ENCODE measurements at places on chromosomes 1 and 21.

DNA sequence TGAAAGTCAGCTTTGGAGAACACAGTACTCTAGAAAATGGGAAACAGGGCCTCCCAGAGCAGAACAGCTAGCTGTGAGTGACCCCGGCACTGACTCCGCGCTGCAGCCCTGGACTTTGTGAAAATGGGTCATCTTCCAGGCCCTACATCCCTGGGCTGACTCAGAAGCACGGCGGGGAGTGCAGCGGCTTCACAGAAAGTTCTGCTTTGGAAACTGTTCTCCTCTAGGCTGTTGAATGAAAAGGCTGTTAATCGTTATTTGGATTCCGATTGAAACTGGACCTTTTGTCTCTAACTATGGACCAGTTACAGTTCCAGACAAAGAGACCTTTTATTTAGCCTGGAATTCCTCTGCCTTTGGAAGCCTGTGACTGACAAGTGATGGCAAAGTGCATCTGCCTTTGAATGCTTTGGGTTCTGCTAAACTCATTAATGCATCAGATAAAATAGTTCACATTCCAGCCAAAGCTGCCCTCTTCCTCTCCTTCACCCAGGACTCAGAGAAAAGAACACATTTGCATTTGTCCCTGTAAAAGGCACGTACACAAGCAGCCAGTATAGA, 144.9 kb upstream of the HOOK1 start:
- no peak for DNase-seq

DNA sequence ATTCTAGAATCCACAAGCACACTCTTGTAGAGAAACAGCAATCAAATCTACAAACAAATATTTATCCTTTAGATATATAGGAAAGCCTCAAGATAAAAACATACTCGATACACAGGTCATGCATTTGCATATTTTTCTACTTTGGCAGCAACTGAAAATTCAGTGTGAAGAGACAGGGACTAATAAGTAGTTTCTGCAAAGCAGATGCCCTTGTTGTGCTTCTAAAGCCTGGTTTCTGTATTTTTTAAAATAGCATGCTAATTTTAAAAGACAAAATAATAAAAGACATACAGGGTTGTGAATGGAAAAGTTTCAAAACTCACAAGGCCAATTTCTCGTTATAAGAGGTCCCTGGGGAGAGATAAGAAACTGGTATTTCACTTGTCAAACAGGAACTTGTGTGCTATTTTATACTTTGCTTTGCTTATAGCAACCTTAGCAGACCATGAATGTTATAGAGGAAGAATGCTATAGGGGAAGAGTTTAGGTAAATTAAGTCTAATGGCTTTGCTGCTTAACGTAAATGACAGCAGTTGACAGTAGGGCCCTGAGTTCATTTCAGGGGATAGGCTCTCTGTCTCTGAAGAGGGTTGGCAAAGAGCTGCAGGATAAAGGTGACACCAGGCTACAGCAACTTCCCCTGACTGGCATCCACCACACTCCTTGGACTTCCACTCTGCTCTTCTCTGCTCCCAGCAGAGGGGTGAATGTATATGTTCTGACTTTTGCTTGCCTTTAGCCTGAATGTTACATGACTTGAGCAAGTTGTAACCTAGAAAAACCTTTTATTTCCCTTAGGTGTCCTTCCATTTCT, 9.4 kb upstream of the RGS13 start:
- no peak for DNase-seq

DNA sequence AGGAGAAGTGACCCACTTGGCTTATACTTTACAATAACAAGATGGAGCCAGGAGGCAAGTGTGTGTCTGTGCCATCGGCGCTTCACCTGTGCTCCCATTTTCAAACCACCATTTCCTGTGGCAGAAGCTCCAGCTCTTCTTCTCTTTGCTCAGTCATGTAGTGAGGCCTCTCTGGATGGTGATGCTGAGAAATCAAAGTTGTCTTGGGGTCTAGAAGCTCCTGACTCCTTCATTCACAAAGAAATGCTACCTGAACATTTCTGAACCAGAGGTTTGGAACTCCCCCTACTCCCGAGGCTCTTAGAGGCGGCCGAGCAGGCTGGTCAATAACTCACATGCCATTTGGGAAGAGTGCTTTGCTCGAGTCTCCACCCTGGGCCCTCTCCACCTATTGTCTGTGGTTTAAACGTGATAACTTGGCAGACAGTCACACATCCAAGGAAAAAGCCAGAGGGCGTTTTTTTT, 18.0 kb downstream of the SLAMF1 start:
- DNase-seq = no peak

- no peak for DNase-seq
Measured at GRCh38 chr1:11869650-11870207, 11.0 kb upstream of the NPPB start.

- DNase-seq = no peak
Measured at GRCh38 chr1:56396581-56396980, 182.8 kb downstream of the PLPP3 start.

DNA sequence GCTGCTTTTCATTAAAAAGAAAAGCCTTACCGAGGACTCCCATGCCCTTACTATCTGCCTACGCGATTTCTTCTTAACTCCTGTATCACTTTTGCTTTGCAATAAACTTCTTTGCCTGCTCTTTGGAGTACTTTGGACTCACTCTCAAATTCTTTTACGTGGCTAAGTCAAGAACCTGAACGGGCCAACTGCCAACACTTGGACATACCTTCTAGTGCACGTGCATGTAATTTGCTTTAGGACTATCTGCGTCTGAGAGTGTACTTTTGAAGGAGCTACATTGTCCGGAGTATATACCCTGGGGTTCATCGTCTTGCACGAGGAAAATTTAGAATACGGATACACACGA, 3.6 kb upstream of the OTUD3 start:
- no peak for DNase-seq

DNA sequence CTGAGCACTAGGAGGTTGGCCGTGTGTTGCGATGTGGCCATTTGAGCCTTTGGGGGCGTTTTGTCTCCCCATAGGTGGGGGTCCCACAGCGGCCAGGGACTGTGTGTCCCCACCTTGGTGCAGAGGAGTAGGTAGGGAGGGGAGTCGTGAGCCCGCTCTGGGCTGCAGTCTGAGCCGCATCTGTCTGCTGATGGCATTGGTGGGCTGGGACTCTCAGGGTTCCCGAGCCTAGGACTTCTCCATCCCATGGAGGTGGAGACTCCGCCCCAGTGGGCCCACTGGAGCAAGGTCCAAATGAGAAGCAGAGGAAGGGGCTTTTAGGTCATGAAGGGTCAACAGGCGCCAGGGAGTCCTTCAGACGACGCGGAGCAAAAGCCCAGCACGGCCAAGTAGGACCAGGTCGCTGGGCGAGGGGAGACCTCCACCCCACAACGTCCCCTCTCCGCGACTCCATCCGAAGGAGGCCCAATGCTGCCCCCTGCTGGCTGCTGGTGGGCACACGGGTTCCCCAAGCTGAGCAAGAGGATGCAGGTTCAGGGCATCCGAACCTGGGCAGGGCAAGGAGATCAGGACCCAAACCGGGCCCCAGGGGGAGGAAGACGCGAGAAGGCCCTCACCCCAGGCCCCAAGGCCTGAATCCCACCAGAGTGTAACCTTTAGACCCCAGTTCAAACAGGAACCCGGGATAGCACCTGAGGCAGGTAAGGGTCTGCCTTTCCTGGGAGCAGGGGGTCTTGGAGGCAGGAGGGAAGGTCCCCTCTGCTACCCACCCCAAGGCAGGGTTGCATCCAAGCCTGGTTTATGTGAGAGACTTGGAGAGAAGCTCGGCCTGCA, 14.9 kb downstream of the TTC34 start:
- peak; percentile 49 for DNase-seq

DNA sequence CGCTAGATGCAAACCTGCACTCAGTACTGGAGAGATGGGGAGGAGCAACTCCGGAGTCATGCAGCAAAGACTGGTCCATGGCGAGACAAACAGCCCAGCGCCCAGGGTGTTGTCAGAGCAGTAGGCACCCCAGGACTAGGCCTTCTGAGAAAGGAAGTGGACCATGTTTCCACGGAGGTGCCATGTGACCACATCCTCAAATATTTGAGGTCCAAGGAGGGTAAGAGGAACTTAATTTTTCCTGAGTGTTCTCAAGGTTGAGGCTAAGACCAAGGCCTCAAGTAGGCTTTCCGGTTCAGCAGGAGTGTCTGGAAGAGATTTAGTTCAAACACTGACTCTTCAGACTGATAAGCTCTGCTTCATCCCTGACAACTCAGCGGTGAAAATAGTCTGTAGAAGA, 186.2 kb downstream of the RHOU start:
- DNase-seq = no peak

DNA sequence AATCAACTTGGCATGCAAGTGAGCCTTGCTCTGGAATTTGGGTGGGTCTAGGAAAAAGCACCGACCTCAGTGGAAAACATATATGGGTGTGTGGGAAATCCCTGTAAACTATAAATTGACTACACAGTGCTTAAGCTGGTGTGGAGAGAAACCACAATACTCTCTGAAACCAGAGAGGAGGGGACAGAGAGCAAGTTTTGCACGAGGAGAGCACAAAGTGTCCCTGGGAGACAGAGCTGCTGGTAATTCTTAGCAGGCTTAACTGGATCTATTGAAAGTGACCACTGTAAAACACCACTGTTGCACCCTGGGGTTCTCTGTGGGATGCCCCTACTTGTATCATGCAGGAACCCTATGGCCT, 12.8 kb downstream of the KCNJ15 start:
- DNase-seq = no peak

DNA sequence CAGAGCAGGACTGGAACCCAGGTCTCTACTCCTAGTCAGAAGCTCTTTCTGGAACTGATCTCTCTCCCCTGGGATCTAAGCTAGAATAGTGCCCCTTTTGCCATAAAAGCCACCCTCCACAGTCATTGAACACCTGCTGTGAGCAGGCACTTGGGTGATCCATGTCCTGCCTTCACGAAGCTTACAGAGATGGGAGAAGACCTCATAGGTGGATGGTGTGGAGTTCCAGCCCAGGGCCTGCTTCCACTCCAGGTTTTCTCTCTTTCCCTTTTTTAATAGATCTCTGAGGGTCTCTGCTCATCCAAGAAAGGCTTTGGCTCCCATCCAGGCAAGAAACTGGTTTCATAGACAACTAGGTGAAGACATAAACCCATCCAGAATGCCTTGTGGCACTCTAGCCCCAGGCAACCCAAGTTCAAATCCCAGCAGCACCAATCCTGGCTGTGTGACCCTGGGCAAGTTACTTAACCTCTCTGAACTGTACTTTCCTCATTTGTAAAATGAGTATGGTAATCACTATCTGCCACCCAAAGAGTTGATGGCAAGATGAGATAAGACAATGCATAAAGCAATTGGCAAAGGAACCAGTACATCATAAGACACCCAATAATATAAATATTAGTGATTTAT, 46.4 kb upstream of the TMEM51 start:
- no peak for DNase-seq

GRCh38 chr1:7450838-7451237, 320.3 kb upstream of the VAMP3 start:
- DNase-seq = no peak

DNA sequence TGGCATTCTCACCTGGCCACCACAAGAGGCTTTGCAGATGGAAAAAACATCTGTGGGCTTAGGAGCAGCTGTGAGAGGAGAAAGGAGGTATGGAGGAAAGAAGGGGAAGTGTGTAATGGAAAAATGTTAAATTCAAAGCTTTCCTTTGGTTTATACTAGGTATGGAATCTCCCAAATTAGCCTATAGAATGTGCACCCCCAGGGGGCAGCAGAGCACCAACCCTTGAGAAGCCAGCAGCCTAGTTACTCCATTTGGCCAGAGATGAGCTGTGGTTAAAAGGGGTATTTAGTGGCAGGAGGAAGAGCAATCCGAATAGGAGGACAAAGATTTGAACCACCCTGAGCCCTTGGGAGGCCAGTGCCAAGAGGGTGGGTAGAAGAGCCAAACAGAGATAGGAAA, 97.5 kb upstream of the CTTNBP2NL start:
- no peak for DNase-seq

DNA sequence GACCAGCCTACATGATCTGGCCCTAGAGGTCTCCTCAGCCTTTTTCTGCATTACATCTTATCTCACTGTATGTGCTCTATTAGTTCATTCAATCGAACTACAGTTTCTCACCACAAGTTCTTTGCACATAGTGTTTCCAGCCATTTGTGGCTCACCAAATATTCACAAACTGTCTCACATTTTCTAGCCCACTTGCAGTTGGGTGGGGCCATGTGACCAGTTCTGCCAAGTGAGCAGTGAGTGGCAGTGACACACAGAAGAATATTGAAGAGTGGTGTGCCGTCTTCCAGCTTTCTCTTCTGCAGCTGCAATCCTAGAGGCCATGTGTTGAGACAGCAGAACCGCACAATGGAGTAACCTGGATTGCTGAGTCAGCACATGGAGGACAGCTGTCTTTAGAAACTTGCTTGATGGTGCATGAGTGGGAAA, 103.2 kb upstream of the ZNF644 start:
- no peak for DNase-seq

- no peak for DNase-seq
Measured at GRCh38 chr1:166947398-166948043, 27.8 kb downstream of the ILDR2 start.

DNA sequence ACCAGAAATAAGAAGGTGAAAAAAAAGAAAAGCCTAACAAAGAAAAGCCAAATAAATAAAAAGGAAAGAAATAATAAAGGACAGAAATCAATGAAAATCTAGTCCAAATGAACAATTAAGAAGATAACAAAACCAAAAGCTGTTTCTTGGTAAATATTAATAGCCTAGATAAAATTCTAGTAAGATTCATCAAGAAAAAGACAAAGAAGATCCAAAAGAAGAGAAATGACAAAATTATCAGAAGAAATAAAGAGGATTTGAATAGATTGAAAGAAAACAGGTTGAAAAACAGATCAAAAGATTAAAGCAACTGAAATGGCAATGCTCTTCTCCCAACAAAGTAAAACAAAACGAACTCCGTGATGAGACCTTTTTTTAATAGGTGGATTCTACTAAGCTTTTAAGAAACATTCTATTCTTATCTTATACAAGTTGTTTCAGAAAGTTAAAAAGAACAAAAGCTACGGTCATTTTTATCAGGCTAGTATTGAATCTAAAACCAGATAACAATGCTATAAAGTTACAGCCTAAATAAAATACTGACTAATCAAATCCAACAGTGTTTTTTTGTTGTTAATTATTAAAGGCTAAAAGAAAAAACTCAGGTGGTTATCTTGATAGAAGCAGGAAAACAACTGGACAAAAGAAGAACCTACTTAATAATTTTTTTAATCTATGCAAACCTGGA, 50.9 kb downstream of the ENAH start:
- no peak for DNase-seq
